ENCODE measurements at places on chromosomes 2 and 18.
A peak's percentile ranks its signal among the peaks of the same experiment; 100 is the strongest.

DNA sequence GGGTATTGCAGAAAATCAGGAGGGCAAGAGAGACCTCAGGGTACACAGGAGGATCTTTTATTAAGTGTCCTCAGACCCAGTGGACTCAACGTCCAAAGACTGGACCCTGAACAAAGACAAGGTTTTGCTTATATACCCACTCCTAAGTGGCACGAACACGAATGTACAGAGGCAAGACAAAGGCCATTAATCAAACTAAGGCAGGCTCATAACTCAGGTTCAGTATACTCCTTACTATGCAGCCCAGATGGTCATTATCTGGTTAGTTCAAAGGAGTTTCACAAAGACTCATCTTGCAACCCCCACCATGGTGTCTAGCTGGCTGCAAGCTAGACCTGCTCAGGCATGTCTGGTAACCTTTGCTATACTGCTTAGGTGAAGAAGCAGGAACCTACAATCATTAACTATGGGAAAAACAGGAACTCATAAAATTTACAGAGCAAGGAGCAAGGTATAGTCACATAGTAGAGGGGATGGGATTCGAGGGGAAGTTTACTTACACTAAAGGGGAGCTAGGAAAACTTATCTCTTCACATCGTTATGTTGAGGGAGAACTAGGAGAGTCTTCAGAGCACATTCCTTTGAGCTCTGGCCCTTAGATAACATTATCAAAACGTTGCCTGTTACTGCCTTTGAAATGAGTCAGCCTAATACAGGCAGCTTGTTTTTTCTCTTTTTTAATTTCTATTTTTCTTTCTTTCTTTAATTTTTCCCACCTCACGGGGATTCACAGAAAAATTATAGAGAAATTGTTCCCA is 33.9 kb downstream of the SLC4A3 start:
- no peak for DNase-seq

DNA sequence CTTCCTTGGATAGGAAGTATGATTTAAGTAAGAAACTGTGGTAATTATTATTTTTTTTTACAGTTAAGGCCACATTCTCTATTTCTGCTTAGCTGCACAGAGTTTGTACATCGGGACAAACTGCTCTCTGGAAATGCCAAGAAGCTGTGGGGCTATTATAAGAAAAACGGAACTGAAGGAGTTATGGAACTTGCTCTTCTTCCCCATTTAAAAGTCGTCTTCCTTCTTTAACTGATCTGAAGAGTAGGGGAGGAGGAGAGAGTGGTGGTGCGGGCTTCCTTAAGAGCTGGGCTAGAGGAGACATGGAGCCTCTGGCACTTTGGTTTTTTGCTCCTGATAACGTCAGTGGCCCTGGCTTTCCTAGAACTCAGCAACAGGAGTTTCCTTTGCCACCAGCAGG is 54.4 kb downstream of the RAB31 start:
- DNase-seq: no peak

DNA sequence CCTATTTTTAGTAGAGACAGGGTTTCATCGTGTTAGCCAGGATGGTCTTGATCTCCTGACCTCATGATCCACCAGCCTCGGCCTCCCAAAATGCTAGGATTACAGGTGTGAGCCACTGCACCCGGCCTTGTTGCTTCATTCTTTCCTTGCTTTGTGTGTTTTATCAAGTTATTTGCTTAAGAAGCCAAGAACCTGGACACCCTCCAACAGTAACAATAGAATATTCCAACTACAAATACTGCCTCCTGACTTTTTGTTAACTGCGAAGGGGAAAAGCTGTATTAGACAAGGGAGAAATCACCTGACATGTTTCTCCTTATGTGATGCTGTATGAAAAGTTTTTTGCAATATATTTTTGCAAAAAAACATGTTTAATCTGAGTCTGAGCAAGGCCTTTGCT is 297.2 kb downstream of the NCKAP5 start:
- DNase-seq: no peak

DNA sequence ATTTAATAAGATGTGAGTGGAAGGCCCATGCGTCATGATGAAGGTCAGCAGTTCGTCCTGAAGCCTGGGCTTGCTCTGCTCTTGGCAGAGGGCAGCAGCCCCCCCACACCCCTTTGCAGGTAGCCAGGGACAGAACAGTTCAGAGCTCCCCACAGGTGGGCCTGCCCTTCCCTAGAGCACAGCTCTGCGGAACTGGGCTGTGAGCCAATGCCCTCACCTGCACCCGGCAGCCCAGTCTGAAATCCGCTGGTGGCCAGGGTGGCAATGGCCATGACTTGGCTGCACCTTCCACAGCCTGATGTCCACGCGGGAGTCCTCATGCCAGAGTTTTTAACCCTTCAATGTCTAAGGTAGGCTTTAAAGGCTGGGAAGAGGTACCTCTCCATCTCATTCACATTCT is 136.7 kb downstream of the ACKR3 start:
- no peak for DNase-seq

DNA sequence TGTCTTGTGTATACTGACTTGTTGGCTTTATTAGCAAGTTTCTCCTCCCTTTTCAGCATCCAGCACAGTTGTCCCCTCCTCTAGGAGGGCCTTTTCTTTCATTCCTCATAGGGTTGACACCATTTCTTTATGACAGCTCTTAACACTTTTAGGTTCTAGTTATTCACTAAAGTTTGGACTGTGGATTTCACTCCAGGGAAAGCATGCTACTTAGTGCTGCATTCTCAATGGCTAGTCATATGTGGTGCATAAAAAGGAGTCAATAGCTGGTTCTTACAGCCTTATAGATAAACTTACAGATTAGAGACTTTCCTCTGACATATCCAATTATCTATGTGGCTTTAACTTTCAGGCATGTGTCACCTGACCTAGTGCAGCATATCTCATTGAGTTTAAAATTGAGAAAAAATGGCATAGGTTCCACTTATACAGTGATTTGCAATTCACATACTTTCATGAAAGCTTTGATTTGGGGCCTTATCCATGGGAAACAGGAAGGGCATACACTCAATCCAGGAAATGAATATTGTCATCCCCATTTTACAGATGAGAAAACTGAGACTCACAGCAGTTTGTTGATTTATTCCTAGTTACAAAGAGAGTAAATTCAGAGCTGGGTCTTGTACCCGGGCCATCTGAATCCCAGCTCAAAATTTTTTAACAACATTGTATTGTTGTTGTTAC is 289.7 kb downstream of the LPIN1 start:
- DNase-seq: no peak

DNA sequence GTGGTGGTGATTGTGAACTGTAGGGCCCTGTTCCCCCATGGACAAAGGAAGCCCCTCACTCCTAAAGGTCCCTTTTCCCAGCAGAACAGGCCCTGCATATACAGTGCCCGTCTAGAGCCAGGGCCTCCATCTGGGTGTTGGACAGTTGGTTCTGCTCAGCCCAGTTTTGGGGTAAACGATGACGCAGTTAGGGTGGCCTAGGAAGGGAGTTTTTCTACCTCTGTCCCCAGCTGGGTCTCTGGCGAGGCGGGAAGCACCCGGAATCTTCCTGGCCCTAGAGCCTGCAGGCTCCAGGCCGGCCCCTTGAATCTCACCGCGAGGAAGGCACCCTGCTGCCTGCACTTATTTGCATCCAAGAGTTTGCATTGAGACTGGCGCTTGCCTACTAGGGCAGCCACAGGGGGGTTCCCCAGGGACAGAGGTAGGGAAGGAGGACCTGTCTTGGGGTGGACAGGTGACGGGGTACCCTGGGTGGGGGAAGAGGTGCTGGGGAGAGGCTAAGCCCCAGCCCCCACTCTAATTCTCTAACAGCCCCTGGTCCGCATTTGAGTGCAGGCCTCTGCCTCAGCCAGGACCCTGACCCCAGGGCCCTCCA is 529 bp upstream of the MTA3 start:
- no peak for DNase-seq

- no peak for DNase-seq
Measured at GRCh38 chr2:223909001-223909741, 36.0 kb downstream of the WDFY1 start.

DNA sequence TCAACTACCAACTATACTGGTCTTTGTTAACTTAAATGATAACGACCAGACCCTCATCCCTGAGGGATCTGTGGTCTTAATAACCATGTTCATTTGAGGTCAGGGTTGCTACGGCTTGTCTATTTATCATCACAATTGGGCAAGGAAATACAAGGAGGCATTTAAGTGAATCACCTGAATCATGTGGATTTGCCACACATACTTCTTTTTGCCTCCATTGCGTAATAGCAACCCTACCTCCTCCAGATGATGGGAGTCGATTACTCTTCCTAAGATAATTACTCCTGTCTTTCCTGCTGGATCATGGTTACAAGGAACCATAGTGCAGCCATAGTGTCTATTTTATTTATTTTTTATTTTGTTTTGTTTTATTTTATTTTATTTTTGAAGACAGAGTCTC is 42.2 kb downstream of the TAF4B start:
- no peak for DNase-seq

- no peak for DNase-seq
Measured at GRCh38 chr18:29326214-29326613, 1149.3 kb upstream of the CDH2 start.

DNA sequence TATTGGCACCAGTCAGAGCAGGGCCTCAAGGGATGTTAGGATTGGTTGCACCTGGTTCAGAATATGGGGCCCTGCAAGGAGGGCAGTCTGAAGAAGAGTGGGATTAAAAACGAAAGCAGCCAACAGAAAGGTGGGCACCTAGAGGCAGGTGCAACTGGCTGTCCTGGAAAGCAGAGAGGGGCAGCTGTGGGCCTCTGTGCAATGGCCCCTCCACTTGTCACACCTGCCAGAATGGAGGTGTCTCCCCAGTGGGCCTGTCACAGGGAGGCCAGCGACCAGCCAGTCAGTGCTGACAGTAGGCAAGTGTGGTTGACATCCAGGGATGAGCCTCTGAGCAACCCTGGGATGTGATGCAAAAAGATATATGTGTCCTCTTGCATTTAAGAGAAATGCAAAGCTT is 37.7 kb downstream of the INPP4A start:
- no peak for DNase-seq

DNA sequence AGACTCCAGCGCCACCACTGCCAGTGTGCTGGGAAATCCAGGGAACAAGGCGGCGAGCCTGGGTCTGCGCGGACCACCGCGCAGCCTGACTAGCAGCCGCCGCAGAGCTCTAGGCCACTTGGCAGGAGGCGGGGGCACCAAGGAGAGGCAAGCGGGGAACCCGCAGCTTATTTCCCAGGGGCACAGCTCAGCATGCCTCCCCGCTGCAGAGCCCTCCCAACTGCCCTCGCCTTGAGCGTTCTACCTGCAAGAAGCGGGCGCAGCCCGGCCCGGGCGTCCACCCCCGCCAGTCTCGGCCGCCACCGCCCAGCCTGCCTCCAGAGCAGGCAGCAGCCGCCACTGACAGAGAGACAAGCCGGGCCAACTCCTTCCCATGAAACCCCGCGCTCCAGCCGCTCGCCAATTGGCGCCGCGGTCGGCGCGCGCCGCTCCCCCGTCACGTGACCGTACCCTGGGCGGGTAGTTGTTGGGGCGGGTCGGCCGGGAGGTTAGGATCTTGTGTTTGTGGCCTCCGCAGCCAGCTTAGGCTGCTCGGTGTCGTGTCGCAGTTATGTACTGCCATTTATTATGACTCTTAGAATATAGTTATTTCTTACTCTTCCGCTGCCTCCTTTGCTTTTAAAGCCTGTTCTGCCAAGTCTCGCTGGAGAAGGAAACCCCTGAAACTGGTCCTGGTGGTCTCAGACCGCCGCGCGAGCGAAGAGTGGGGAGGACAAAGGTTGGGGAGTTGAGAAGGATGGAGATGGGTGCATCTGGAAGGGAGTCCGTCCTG is at the start of gene LNPK:
LNPK (minus strand) TSS at position 352 of the 772 bp plus-strand sequence. CDS start 6,683 bp downstream, outside the sequence.
- peak; percentile 93 for DNase-seq

DNA sequence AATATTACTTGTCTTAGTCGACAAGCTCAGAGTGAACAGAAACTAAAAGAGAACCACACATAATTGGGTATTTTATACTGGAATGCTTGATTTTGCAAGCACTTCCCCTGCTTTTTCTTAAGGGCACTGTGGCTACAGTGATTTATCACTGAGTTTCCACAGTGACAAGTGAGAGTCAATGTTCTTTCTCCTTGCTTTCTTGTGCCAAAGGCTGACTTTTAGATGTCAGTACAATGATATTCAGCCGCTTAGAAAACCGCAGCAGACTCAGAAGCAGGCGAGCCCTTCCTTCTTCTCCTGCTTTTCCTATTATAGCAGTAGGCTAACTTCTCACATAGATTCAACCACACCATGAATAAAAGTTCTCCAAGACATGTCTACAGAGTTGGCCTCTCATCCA is 1603.6 kb upstream of the NXPH2 start:
- no peak for DNase-seq

DNA sequence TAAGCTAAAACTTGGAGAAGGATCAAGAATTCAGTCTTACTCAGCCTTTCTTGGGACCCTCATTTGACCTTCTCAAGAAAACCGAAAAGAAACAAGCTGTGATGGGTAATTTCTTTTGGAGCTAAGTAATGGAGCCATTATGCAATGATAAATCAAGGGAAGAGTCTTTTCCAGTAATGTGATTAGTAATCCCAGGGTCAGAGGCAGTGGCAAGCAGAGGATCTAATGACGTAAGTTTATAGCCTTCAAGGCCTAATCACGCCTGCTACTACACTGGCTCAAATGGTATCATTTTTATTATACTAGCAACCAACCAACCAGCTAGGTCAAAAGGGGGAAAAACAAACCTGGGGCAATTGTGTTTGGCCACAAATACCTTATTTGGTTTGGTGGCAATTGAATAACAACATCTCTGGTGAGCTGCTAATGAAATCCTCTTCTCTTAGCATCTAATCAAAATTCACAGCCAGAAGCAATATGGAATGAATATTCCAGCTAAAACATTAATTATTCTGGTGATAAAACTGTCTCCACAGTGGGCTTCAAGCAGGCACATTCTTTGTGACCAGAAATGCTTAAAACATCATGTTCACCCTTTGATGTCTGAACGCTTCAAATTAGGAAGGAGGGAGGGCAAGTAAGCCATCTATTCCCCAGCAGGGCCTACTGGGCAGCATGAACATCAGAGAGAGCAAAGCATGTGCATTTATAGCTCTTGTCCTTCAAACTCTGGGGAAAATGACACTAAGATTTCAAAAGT is 114.9 kb upstream of the SULT1C3 start:
- no peak for DNase-seq

DNA sequence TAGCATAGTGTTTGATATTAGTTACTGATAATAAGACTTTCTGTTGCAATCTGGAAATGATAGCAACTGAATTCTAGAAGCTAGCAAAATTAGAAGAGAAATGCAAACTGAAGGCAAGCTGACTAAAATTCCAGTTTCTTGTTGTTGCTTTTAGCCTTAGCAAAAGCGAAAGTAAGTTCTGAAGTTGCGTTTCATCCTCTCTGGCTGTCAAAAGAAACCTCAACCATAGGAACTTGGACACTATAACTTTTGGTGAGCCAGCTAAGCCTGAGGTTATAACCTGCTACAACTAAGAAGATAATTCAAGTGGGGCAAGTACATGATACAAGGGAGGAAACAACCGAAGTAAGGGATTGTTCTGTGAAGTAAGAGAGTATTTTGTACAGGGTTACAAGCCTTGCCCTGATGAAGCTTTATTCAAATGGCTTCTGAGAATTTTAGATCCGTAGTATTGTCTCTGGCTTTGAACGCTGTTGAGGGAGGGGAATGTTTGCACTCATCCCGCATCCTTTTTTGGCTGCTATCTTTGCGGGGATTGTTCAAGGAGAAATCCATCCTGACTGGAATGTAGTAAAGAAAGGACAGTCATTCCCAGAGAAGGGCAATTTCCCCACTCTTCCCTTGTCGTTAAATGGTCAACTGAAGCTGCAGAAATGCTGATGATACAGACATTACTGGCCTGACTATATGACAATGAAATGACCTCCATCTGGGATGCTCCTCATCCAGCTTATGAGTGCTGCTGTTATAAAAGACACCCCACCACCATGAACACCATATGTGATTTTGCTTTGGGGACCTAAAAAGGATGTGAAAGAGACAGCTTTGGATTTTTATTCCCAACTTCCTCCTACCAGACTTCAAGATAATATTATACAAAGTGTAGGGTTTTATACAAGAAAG is 7.0 kb upstream of the TMX3 start:
- DNase-seq: peak; percentile 36
